ENCODE measurements at places on chromosomes 11 and 22.

DNA sequence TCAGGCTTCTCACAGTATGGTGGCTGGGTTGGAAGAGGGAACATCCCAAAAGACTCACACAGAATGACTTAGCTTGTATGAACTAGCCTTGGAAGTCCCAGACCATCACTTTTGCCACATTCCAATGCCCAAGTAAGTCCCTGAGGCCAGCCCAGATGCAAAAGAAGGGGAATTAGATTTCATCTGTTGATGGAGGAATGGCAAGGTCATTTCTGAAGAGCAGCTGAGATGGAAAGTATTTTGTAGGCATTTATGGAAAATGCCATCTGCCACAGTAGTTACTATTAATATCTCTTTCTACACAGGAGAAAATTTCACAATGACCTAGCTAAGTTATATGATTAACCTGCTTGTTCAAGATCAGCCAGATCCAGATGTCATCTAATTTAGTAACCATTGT lies 58.8 kb downstream of the ENDOD1 start:
- no peak for DNase-seq

DNA sequence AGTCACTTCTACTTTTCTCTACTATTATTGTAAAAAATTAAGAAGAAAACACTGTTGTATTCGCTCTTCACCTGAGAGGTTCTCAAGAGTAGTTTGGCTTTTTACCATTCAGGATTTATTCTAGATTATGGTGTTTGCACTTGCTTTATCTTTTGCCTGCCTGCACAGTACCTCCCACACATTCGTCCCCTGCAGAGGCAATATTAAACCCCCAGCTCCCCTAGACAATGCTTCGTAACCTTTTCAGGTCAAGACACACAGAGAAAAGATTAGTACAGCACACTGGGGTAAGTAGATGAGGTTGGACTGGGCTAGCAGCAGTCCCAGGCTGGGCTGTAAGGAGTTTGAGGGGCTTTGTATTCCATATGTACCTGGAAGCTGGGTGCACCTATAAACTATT lies 62.4 kb downstream of the TNRC6B start:
- DNase-seq = no peak

DNA sequence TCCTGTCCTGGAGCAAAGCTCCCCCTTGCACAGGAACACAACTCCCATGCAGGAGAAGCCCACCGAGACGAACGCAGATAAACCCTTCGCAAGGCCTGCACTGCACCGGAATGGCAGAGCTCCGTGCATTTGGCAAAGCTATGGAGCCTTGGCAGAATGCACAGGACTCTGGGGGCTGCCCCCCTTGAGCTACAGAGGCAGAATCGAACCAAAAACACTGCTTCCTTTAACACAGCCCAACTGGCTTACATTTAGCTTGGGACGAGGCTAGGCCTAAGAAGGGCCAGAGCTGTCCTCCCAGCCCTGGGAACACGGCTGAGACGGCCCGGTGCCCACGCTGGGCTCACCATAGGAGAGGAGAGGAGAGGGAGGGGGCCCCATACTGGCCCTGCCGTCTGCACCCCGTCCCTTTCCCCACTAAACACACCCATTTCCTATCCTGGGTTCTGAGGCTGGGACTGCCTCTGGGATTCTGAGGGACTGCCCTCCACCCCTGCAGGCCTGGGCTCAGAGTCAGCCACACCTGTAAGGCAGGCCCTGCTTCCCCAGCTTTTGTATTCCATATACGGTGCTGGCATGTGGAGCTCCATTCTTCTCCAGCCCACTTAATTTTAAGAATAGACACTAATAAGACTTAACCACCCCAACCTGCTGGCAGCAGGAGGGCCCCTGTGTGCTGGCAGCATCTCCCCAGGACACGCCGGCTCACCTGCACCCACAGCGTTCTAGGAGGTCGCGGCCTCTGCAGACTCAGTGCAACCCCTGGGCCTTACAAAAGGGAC lies 32.9 kb downstream of the PPM1F start:
- peak; percentile 61 for DNase-seq

DNA sequence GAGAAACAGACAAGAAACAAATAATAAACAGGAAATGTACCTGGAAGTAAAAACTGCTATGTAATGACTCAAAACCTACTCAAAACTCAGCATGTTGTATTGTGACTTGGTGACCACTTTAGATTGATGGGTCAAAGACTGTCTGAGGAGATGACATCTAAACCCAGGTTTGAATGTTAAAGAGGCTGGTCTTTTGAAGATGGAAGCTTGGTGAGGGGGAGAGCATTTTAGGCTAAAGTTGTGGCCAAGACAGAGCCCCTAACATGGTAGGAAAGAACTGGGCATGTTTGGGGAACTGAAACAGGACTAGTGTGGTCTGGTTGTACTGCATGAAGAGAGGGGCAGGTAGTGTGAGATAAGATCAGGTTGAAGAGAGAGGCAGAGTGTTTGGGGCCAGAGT lies 85.3 kb upstream of the MYO18B start:
- DNase-seq = no peak

- peak; percentile 39 for DNase-seq
These were observed 84.8 kb downstream of the SNX19 start for GRCh38 chr11:130831506-130831905.

DNA sequence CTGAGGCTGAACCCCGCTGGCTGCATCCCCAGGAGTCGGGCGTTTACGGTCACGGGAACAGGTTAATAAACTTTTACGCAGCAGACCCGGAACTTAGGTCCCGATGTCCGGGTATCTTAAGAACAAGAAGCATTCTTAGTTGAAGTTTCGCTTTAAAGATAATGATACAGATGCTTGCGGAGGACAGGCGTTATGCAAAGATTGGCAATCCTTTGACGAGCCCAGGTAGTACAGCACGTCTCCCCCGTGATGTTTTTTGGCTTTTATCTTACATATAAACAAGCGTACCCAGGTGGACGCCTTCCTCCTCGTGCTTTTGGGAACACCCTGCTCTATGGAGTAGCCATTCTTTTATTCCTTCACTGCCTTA lies 871 bp upstream of the TOLLIP start:
- no peak for DNase-seq

- DNase-seq = no peak
These were observed 10.2 kb upstream of the CBX6 start for GRCh38 chr22:38881997-38882879.

GRCh38 chr22:19643448-19644313 lies 70.6 kb upstream of the SEPTIN5 start:
- DNase-seq = no peak

DNA sequence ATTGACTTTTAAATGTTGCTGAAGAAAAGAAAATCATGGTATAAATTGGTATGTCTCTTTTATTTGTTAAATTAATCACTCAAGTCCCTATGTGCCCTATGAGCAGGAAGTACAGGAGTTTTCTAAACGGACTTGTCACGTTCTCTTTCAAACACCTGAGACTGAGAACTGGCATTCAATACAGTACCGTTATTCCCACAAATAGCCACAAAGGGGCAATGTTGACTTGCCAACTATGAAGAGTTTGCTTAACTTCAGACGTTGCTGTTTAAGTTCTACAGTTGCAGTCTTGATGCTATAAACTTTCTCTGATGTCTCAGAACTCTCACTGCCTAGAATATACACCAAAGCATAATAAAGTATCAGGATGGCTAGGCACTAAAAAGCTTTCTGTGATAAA lies 7.6 kb downstream of the OR56A1 start:
- peak; percentile 43 for DNase-seq

GRCh38 chr11:20355221-20356219 lies 8.0 kb upstream of the HTATIP2 start:
- peak; percentile 44 for DNase-seq

DNA sequence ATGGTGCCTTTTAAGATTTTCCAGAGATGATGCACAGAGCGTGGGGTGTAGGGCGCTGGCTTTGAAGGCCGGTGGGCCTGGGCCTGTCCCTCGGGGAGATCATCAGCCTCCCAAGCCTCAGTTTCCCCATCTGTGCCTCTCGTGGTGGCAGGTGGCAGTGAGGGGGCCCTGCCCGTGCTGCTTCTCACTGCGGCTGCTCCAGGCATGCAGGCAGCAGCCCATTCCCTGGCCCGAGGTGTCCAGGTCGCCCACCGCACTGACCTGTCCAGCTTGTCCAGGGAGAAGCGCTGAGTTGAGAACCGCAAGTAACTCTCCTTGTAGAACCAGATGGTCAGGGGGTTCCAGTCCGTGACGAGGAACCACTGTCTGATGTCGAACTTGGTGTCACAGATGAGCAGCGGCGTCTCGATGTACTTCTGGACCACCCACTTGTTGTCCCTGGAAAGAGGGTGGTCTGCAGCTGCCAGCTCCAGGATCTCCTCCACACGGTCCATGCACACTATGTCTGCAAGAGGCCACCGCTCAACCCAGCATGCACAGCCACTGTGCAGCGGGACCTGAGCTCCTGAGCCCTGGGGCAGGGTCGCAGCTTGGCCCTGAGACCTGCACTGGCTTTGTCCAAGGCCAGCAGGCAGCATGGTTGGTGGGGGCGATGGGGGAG lies 20.5 kb upstream of the IL17REL start:
- no peak for DNase-seq

DNA sequence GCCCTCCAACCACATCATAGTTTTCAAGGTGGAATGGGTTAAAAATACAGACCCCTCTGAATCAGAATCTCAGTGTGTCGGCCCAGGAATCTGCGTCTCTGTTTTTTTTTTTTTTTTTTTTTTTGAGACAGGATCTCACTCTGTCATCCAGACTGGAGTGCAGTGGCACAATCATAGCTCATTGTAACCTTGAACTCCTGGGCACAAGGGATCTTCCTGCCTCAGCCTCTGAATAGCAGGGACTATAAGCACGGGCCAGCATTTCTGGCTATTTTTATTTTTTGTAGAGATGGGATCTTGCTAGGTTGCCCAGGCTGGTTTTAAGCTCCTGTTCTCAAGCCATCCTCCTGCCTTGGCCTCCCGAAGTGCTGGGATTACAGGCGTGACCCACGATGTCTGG lies 28.2 kb downstream of the MIAT start:
- no peak for DNase-seq

DNA sequence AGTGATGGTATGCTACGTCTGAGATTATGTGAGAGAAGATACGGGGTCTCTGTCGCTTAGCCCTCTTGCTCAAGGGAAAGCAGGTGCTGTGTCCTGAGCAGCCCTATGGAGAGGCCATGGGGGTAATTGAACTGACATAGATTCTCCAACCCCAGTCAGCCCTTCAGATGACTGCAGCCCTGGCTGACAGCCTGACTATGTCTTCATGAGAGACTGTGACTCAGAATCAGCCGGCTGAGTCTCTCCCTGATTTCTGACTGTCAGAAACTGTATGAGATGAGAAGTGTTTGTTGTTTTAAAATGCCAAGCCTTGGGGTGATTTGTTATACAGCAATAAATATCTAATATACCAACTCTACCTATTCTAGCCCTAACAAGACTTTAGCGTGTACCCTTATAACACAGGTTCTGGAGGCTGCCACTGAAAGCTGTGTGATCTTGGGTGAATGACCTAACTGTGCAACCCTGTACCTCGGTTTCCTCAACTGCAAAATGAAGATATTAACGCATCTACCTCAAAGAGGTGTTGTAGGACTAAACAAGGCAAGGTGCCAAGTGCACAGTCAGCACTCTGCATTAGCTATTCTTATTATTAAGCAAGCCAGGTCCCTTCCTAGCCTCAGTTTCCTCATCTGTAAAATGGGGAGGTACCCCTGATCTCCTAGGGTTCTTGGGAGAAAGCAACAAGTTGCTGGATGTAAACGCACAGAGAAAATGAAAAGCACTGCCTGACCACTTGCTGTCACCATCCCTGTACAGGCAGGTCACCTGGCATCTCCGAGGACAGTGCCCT lies 24.9 kb downstream of the SLC43A1 start:
- DNase-seq = no peak

GRCh38 chr11:92810423-92811064 lies 158.9 kb upstream of the MTNR1B start:
- DNase-seq = no peak

GRCh38 chr22:45763236-45763624 lies 91.6 kb downstream of the ATXN10 start:
- no peak for DNase-seq

GRCh38 chr11:33500861-33501479 lies 199.7 kb downstream of the C11orf91 start:
- peak; percentile 39 for DNase-seq

DNA sequence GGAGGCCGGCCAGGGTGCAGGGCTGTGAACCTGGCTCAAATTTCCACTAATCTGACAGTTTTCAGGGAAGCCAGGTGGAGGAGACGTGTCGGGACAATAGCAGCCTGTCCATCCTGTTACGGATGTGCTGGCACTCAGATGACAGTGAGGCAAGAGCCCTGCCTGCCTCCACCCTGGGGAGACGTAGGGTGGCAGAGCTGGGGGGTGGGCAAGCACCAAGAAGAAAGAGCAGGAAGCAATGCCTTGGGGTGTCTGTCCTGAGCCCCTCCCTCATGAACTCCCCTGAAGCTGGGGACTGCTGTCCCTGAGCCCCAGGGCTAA lies 10.0 kb upstream of the TRIM29 start:
- DNase-seq = no peak

DNA sequence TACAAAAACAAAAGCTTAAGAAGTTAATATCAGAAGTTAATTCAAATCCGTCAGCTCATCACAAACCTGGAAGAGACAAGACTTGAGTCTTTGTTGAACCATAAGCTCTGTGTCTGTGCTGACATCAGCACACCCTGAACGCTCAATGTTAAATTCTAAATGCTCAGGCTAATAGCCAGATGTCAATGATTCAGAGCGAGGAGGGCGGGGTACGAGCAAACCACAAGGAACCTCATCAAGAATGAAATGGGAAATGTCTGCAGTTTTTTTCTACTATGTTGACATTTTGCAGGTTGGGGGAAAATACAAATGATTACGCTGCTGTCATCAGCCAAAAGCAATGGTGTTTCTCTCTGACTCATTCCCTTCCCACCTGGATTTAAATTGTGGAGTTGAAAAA lies 1057.2 kb downstream of the NTM start:
- DNase-seq = no peak

DNA sequence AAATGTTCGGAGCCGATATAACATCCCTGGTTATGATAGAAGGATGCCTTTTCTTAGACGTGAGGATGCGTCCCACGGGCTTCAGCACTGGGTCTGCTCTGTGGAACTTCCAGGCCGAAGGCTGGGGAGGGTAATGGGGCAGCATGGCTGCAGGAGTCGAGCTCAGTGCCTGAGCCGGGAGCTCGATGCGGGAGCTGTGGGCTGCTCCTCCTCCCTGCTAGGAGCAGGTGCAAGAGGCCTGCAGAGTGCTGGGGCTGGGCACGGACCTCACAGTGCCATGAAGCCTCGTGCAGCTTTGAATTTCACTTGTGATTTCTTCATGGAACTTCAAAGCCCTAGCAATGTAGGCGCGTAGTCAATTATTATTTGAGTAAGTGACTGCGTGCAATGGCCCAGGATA lies 6.0 kb downstream of the TUBA8 start:
- DNase-seq = no peak

GRCh38 chr11:2483426-2483825 lies 38.6 kb downstream of the KCNQ1 start:
- DNase-seq = no peak

DNA sequence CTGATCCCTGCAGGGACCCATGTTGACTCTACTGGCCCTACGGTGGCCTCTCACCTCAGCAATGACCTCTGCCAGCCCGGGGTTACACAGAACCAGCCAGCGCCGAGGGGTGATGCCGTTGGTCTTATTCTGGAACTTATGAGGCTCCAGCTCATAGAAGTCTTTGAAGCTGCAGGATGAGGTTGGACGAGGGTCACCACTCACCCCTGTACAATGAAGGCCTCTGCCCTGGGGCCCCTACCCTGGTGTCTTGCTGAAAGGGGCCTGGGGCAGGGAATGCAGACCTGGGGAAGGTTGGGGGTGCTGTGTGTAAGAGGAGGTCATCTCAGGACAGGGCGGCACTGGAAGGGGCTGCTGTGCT lies 6.8 kb downstream of the PYGM start:
- no peak for DNase-seq
